ENCODE measurements at places on chromosomes 16 and 17.

DNA sequence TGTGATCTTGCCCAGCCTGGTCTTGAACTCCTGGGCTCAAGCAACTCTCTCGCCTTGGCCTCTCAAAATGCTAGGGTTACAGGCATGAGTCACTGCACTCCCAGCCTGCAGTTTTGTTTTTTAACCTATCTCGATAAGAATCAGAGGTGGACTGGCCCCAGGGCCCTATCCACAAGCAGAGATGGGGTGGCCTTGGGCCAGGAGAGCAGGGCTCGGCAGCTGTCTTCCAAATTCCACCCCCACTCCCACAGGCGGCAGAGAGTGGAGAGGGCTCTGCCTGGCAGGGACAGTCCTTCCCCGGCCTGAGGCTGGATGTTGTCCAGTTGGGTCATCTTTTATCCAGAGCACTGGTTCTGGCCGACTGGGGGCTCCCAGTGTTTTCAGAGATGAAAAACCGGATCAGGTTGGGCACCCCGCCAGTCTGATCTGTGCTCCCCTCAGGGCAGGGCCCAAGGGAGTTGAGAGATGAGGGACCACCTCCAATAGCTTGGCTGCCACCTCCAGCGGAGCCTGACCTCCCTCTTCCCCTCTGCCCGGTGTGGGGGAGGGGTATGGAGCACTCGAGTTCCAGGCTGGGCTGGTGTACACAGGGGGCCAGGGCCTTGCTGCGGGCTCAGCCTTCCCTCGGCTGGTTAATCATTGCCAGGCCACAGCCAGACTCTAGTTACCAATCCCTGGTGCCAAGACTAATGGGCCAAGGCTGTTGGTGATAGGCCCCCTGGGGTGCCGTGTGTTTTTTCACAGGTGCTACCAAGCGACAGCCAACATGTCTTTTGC lies 30.3 kb upstream of the MYO15B start:
- DNase-seq, result peak; percentile 18

- no peak for DNase-seq
These were observed 80.6 kb upstream of the LGALS9 start for GRCh38 chr17:27550291-27550930.

DNA sequence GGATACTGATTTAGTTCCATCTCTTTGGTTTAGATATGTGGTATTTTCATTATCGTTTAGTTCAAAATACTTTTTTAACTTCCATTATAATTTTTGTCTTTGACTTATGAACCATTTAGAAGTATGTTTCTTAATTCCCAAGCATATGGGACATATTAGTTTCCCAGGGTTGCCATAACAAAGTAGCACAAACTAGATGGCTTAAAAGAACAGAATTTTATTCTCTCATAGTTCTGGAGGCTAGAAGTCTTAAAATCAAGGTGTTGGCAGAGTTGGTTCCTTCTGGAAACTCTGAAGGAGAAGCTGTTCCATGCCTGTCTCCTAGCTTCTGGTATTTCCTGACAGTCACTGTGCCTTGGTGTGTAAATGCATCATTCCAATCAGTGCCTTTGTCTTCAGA lies 291.5 kb upstream of the AXIN2 start:
- no peak for DNase-seq

GRCh38 chr16:2487903-2488531 lies 13.1 kb downstream of the TBC1D24 start:
- DNase-seq, result no peak

- DNase-seq, result peak; percentile 50
These were observed 5.7 kb downstream of the MGAT5B start for GRCh38 chr17:76873856-76874255.

DNA sequence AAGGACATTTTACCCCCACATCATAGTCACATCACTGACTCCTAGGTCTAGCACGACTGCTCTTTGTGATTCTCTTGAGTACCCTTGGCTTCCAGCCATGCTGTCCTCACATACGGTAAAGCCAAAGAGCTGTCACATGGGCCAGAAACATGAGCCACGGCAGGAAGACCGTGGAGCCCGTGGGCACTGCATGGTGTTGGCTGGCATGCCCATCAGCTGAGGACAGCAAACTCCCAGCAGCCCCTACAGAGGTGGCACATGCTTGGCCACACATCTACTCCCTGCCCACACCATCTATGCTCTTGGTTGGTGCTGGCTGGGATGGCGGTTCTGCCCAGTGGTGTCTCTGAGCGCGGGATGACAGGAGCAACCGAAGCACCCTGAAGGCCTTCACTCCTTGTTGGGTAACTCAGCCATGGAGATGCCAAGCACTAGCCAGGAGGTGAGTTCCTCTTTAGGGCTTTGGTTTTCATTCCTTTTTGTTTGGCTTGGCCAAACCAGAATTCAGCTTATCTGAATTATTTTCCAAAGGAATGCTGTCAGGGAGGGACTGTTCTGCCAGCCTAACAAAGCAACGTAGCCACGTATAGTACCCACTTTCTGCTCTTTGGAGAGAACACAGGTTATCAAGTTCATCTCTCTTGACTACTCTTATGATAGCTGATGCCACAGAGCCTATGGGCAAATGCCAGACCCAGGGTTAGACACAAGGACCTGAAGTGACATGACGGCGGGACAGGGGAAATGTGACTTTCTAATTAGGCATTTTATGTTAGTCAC lies 10.0 kb downstream of the TNFAIP1 start:
- no peak for DNase-seq

DNA sequence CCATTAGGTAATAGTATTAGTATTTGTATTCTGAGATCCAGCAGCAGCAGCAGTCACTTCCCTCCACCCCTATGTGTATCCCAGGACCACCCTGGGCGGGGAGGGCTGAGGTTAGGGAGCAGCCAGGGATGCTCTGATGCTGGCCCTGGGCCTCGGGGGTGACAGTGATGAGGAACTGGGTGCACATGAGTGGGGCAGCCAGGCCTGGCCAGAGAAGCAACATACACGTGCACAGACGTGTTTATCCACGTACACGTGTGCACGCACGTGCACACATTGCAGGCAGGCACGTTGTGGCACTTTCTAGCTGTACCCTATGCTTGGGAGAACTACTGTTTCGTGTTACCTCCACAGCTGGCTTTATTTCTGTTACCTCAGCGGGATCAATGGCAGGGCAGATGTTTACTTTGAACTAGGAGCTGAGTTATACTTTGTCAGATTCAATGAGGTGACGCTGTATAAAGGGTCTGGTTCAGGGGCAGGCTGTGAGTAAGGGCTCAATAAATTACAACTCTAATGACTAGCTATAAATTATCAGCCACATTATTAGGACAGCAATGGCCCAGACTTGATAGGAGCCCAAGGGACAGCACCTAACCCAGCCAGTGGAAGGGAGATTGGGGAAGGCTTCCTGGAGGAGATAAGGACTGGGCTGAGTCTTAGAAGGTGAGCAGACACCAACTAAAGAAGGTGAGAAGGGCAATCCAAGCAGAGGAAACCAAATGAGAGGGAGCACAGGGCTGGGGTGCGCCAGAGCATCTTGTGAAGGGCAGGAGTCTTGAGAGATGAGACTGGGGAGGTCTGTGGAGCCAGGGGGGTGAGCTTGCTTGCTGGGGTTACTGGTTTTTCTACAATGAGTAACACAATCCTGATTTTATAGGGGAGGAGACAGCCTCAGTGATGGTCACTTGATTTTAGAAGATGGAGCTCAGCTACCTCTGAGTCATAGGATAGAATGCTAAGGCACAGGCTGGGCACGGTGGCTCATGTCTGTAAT lies 22.4 kb upstream of the CA4 start:
- DNase-seq, result no peak

DNA sequence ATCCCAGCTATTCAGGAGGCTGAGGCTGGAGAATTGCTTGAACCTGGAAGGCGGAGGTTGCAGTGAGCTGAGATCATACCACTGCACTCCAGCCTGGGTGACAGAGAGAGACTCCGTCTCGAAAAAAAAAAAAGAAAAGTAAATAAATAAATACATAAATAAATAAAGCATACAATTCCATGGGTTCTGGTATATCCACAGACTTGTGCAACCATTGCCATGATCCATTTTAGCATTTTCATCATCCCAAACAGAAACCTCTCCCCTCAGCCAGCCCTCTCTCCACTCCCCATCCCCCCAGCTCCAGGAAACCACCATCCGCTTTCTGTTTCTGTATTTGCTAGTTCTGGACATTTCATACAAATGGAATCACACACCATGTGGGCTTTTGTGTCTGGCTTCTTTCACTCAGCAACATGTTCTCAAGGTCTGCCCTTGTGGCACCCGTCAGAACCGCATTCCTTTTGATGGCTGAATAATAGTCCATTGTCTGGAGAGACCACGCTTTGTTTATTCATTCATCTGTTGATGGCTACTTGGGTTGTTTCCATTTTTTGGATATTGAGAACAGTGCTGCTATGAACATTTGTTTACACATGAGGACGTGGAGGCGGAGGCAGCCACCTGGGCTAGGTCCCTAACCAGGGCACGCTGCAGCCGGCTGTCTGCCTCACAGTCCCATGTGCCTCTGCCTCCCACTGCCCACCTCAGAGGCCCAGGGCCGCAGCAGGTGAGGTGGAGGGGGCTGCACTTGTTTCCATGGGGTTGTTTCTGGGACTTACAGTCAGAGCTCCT lies 76.2 kb downstream of the NT5M start:
- DNase-seq, result no peak

DNA sequence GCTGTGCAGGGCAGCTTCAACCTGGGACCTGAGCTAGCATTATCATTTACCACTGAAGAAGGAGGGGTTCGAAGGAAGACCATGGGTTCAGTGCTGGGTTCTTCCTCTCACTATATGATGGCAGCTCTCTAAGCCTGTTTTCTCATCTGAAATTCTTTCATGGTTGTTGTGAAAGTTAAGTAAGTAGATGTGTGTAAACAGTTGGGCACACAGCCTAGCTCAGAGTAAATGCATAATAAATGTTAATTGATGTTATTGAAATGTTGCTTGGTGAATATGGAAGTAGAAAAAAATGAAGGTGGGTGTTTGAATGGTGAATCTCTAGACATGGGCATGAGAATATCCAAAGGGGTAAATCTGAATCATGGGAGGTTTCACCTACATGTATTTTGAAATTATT lies 9.1 kb downstream of the CEP95 start:
- DNase-seq, result no peak

- DNase-seq, result no peak
These were observed 15.1 kb downstream of the IGSF6 start for GRCh38 chr16:21637032-21637968.

GRCh38 chr16:27243725-27244362 lies 24.7 kb downstream of the NSMCE1 start:
- DNase-seq, result no peak

DNA sequence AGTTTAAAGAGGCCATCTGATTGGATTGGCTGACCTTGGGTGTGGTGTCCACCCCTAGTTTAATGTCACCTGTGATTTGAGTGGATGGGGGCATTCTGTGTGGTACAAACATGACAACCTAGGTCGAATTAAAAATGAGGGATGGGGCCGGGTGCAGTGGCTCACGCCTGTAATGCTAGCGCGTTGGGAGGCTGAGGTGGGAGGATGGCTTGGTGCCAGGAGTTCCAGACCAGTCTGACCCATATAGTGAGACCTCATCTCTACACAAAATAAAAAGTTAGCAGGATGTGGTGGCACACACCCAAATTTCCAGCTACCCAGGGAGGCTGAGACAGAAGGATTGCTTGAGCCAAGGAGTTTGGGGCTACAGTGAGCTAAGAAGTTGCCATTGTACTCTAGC lies 14.4 kb downstream of the CNTROB start:
- DNase-seq, result no peak

- no peak for DNase-seq
These were observed 383.0 kb upstream of the PMFBP1 start for GRCh38 chr16:72554935-72555334.

- no peak for DNase-seq
These were observed 48.7 kb downstream of the GPRC5B start for GRCh38 chr16:19835968-19836421.

- DNase-seq, result no peak
These were observed 11.4 kb upstream of the MYH13 start for GRCh38 chr17:10384175-10384574.

- DNase-seq, result no peak
These were observed 51.8 kb upstream of the JPH3 start for GRCh38 chr16:87550495-87550961.

GRCh38 chr16:3235856-3236669 lies 1.1 kb upstream of the ZNF200 start:
- no peak for DNase-seq

- DNase-seq, result no peak
These were observed 15.4 kb downstream of the RHBDL3 start for GRCh38 chr17:32281011-32281451.

GRCh38 chr17:50638966-50639713 lies 4.5 kb downstream of the ABCC3 start:
- DNase-seq, result peak; percentile 95

DNA sequence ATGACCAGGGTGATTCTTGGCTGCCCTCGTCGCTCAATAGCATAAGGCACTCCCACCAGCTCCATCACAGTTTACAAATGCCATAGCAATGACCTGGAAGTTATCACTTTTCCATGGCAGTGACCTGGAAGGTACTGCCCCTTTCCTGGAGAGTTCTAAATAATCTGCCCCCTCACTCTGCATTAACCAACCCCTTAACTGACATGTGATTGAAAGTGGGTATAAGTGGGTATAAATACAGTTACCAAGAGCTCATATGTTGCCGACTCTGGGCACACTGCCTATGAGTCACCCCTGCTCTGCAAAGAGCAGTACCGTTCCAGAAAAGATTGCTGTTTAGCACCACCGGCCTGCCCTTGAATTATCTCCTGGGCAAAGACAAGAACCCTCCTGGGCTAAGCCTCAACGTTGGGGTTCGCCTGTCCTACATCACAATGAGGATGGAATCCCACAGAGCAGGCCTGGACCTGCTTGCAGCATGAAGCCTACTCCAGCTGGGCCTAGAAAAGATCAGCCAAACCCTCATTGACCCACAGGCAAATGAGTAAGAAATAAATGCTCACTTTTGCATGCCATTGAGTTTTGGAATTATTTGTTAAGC lies 95.2 kb upstream of the SEC14L1 start:
- DNase-seq, result no peak

- DNase-seq, result no peak
These were observed 1.7 kb downstream of the CMTM3 start for GRCh38 chr16:66605979-66606751.

DNA sequence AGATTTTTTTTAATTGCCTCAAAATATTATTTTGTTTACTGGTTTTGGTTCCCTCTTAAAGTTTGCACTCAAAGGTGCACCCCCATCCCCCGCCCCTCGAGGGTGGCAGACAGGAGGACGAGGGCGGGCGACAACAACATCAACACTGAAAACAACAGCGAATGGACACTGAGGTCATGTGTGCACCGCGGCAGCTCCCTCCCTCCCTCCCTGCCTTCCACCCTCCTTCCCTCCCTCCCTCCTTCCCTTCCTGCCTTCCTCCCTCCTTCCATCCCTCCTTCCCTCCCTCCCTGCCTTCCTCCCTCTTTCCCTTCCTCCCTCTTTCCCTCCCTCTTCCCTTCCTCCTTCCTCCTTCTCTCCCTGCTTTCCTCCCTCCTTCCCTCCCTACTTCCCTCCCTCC lies 1.5 kb upstream of the OSGIN1 start:
- no peak for DNase-seq
